ENCODE measurements at places on chromosomes 12 and 14.

- DNase-seq, result peak; percentile 28
Observed at GRCh38 chr12:48815126-48816110, 2.9 kb upstream of the CACNB3 start.

DNA sequence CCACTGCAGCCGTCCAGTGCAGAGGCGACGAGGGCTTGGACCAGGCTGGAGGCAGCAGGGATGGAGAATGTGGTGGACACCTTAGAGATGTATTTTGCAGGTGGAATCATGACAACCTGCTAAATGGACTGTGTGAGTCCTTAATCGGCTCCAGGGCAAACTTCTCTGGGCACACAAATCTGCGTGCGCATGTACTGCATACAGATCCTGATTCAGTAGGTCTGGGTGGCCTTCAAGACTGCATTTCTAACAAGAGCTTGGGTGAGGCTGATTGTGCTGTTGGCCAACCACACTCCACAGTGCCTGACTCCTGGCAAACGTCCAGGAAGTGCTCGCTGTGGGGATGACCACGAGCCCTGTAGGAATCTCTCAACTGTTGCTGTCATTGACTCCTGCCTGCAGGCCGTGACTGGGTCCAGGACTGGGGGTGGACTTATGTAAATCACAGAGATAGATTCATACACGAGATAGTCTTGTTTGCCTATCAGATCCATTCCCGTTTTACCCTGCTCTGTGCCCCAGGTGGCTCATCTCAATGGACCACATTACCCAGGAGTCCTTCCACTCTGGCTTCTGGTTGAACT lies 27.2 kb downstream of the JDP2 start:
- DNase-seq, result no peak

DNA sequence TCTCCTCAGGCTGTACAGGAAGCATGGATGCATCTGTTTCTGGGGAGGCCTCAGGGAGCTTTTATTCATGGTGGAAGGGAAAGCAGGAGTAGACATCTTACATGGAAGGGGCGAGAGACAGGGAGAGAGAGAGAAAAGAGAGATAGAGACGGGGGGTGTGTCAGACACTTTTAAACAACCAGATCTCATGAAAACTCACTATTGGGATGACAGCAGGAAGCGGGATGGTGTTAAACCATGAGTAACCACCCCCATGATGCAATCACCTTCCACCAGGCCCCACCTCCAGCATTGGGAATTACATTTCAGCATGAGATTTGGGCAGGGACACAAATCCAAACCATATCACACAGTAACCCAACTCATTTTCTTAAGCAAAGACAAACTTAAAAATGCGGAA lies 110.0 kb upstream of the EEA1 start:
- DNase-seq, result no peak

GRCh38 chr14:65866448-65866847 lies 453.9 kb downstream of the FUT8 start:
- DNase-seq, result no peak

- DNase-seq, result no peak
Observed at GRCh38 chr14:100436745-100437406, 113.7 kb downstream of the SLC25A47 start.

- DNase-seq, result no peak
Observed at GRCh38 chr14:26499546-26499945, 98.3 kb downstream of the NOVA1 start.

DNA sequence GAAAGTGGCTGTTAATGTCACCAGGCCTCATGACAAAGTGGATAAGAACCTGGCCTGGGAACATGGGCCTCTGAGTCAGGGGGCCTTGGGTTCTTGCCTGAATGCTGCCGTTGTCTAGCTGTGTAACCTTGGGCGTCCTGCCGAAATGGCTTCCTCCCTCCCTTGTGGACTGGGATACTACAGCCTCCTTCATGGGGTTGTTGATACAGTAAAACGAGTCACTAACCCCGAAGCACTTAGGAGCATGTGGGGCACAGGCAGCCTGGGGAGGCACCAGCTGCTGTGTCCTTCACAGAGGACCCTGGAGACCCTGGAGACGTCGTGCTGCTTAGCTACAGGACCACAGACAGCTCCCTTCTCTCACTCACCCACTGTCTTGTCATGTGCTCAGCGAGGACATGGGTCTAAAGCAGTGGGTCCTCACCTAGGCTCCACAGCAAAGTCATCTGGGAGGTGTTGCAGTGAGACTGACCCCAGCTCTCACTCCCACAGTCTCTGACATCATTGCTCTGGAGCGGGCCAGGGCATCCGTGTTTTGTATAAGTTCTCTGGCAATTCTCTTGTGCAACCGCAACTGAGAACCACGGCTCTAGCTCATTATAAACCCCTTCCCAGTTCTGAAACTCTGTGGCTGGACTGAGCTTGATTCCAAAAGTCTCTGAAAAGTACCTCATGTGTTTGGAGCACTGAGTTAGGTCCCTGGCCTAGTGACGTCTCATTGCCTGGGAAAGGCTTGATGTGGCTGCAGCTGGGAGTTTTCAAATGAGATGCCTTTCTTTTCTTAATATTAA lies 42.1 kb downstream of the SERPINA3 start:
- no peak for DNase-seq

DNA sequence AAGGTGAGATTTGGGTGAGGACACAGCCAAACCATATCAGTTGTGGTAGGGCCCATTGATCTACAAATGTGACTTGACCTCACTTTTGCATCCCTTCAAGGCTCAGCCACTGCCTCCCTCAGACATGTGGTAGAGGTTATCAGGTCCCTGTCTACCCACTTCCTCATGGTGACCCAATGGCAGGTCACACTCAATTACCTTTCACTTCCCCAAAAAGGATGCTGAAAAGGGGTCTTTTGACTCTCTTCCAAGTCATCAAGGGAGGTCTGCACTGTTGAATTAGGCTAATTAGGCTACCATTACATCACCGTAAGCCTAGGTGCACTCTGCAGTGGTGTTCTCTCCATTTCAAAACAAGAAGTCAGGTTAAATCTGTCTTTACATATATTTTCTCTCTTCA lies 22.6 kb upstream of the DRAM1 start:
- DNase-seq, result no peak

DNA sequence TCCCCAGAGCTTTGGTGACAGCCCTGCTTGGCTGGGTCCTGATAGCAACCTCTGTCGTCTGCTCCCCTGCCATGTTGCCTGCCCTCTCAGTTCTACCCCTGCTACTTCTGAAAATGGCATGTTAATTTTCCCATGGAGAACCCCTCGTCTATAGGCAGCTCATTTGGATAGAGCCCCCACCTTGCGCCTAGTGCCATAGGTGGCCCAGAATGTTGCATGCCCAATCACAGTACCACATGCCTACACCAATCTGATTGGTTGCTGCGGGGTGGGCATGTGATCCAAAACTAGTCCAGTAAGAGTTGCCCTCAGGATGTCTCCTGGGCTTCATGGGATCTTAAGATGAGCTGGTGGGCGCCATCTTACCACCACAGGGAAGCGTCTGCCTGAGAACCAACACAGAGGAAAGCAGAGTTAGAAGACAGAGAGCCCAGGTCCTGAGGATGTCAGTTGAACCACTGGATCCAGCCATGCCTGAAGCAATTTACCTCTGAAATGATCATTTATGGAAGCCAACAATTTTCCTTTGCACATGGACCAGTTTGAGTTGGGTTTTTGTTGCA lies 85.7 kb downstream of the PAPOLA start:
- DNase-seq, result no peak

- DNase-seq, result no peak
Observed at GRCh38 chr12:14562279-14562678, 5.4 kb downstream of the PLBD1 start.

DNA sequence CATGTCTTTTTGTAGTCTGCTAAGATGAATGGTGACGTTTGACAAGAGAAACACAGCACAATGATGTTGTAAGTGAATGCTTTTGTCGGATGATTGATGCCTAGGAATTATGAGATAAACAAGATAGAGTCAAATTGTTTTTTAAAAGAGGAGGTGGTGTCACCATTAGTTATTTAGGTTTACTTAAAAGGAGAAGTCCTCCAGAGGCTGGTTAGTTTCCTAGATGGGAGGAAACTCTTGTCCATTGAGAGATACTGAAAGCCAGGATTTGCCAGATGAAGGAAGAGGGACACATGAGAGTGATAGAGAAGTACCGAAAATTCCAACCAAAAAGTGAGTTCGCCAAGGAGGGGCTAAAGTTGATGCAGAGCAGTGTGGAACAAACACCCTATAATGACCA lies at the start of gene OR10G2:
Gene OR10G2 (minus strand): TSS at position 101 of the 400 bp plus-strand sequence. CDS start 98 bp downstream, at position 3.
- no peak for DNase-seq

DNA sequence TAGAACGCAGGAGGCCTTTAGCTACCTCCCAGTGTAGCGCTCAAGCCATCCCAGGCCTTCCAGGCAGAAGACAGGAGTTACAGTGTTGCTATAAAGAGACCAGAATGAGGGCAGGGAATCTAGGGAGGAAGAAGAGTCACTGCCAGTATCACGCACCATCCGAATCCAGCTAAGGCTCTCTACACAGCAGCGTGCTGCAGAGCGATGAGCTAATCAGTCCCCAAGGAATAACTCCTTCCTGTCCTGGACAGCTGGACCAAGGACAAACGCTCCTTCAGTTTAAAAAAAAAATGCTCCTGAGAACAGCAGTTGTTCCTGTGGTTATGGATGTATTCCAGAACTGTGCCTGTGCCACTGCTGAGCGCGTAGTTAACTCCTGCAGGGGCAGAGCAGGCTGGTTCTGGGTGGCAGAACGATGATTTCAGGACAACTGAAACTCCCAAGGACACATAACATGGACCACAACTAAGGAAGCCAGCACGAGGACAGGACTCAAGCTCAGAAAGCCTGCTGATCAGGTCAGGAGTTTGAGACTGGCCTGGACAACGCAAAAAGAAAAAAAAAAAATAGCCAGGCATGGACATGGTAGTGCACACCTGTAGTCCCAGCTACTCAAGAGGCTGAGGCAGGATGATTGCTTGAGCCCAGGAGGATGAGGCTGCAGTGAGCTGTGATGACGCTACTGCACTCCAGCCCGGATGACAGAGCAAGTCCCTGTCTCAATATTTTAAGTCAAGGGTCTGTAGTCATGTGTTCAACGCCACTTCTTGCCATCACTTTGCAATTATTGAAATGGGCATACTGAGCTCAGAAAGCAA lies 2.6 kb downstream of the IFFO1 start:
- DNase-seq, result no peak

- DNase-seq, result no peak
Observed at GRCh38 chr12:53211476-53212381, 4.7 kb upstream of the ITGB7 start.

- DNase-seq, result no peak
Observed at GRCh38 chr14:73342670-73343069, 105.4 kb downstream of the PAPLN start.

- DNase-seq, result no peak
Observed at GRCh38 chr14:49769581-49770211, 1.7 kb downstream of the KLHDC2 start.

DNA sequence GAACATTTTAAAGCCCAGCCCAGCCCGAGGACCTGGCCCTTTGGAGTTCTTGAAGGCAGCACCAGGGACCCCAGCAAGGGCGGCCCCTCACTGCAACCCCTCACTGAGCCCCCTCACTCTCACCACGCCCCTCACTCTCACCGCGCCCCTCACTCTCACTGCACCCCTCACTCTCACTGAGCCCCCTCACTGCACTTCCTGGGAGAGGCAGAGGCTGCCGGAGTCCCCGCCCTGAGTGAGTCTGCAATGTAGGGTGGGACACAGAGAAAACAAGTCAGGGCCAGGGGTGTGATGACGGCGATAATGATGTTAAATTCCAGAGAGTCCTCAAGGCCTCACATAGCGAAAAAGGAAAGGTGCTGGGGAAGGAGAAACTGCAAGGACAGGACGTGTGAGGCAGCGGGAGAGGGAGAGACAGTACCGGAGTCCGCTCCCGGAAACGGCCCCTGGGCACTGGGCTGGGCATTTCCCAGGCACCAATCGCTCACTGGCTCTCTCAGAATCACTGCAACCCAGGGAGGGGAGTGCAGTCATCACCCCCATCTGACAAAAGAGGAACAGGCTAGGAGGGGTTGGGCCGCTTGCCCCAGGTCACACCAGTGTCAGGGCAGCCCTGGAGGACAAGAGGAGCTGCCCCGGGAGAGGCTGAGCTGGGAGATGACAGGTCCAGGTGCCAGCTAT lies 24.9 kb downstream of the CCDC88C start:
- DNase-seq, result no peak

GRCh38 chr12:49646871-49647654 lies 23.7 kb downstream of the PRPF40B start:
- no peak for DNase-seq

GRCh38 chr14:51783765-51784164 lies 76.6 kb upstream of the GNG2 start:
- no peak for DNase-seq

- no peak for DNase-seq
Observed at GRCh38 chr12:388541-389141, 479 bp downstream of the KDM5A start.

GRCh38 chr14:81245771-81246170 lies 25.0 kb upstream of the GTF2A1 start:
- DNase-seq, result no peak

DNA sequence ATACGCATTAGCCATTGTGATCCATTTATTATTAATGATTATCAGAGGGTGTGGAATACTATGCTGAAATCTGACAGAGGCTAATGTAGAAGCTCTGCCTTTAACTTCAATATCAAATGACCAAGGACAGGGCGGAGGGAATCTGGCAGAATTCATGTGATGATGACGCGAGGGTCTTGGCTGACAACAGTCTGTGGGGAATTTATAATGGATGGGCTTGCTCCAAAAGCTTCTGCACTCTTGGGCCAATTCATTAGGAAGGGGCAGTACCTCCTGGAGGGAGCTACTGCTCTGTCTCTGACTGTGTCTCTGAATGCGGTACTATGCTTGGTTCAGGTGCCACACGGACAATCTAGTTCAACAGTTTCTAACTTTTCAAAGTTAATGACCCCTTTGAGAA lies 46.2 kb downstream of the GALNT8 start:
- no peak for DNase-seq

GRCh38 chr12:65881348-65881961 lies 57.2 kb downstream of the HMGA2 start:
- DNase-seq, result no peak

DNA sequence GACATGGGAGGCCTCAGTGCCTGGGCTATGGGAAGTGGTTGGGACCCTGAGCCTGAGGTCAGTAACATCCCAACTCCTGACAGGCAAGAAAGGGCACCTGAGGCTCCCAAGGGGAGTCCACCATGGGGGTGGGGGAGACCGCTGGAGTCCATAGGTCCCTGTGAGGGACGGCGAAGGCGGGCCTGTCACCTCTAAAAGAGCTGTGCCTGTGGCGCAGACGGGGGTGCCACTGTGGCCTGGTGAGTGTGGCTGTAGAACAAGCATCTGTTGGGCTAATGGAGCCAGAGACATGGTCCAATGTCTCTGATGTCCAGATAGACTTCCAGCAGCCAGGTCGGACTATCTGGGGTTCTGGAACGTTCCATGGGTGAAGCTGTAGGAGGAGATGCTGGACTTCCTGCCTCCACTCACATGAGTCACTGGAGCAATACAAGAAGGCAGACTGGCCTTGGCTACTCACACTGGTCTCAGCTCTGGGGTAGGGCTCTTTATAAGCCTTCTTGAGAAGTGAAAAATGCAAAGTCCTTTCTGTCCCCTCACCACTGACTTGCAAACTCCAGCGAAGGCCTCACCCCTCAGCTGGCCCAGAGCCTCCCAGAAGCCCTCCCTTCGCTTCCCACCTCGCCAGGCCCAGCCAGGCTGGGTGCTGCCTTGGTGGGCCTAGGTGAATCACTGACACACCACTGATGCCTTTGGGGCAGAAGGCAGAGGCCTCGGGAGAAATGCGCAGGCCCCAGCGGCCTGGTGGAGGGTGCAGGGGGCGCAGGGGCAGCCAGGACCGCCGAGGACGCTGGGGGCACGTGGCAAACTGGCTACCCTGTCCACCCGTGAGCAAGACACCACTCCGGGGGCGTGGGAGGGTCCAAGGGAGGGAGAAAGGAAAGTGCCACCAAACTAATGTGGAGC lies 1.1 kb upstream of the TRAF3 start:
- DNase-seq, result no peak

- DNase-seq, result no peak
Observed at GRCh38 chr12:3995306-3995705, 122.1 kb upstream of the PARP11 start.

All from cortex of kidney (tissue), 1 donor.